ENCODE measurements at places on chromosomes 13 and 19.

GRCh38 chr13:77351315-77351714 lies 24.4 kb upstream of the MYCBP2 start:
- no peak for DNase-seq

DNA sequence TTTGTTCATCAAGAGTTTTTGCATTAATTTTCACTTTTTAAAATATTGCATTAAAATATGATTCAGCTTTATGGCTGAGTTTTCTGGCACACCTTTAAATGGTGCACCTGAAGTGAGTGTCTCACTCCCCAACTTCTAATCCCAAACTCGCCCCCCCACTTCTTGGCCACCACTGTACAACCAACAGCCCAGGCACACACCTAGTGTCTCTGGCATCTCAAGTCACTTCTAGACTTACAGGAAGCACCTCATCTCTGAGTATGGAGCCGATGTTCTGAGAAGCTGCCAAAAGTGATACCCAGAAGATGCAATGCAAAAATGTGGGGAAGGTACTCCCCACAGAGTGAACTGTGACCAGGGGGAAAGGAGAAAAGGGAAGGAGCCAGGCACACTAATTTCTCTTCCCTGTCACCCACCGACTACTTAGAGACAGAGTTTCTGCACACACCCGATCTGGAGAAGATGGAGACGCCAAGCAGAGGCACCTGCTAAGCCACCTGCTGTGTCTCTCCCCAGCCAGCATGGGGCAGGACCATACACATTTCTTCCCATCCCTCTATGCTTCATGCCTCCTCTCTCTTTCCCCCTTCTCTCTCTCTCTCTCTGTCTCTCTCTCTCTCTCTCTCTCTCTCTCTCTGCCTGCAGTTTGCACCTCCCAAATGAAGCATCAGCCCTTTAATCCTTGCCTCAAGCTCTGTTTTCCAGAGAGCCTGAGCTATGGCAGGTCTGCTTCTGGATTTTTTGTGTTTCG lies 155.3 kb upstream of the ZNF507 start:
- DNase-seq, result no peak

DNA sequence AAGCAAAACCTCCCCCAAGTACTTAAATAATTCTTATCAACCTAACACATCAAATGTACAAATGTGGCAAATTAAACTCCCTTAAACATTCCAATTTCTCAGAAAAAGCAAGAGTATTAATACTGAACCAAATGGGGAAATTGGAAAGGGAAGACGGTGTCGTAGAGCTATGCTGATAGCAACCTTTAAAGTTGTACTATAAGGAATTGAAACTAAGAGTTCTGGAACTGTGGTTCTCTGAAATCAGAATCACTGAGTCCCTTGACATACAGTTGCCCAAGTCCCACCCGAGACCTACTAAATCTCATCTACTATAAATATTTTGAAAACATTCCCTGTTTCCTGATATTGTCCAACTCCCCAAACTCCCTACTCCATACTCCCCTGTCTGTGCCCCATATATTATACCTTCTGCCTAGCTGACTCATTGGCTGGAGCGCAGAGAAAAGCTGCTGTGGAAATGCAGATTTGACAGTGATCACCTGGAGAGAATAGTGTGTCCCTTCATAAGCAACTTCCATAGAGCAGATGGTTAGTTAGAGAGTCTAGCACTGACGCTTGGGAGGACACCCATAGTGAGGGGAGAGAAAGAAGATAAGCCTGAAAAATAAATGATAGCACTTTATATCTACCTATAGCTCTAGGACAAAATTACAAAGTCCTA lies 51.4 kb upstream of the ITM2B start:
- no peak for DNase-seq

GRCh38 chr13:80319004-80319403 lies 21.9 kb downstream of the SPRY2 start:
- DNase-seq, result no peak

GRCh38 chr13:93977986-93978385 lies 501.5 kb downstream of the DCT start:
- DNase-seq, result no peak

DNA sequence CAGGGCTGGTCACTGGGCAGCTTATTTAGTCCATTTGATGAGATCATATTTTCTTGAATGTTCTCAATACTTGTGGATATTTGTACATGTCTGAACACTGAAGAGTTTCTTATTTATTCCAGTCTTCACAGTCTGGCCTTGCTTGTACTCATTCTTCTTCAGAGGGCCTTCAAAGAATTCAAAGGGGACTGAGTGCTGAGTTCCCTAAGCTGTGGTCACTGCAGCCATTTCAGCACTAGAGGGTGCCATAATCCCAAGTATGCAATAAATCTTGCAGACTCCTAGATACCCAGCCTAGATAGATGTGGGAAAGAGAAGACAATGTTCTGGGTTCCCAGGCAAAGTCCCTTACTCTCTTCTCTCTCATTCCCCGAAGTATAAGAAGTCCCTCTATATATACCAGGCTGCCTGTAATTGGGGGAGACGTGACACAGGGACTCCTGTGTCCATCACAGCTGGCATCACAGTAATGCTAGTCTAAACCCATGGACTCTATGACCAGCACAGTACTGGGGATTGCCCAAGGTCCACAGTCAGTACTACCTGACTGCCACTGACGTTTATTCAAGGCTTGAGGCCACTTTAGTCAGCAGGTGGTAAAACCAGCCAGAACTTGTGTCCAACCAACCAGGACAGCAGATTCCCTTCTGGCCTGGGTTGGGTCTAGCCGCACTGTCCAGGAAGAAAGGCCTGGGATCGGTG lies 8.9 kb upstream of the VN1R1 start:
- DNase-seq, result no peak

DNA sequence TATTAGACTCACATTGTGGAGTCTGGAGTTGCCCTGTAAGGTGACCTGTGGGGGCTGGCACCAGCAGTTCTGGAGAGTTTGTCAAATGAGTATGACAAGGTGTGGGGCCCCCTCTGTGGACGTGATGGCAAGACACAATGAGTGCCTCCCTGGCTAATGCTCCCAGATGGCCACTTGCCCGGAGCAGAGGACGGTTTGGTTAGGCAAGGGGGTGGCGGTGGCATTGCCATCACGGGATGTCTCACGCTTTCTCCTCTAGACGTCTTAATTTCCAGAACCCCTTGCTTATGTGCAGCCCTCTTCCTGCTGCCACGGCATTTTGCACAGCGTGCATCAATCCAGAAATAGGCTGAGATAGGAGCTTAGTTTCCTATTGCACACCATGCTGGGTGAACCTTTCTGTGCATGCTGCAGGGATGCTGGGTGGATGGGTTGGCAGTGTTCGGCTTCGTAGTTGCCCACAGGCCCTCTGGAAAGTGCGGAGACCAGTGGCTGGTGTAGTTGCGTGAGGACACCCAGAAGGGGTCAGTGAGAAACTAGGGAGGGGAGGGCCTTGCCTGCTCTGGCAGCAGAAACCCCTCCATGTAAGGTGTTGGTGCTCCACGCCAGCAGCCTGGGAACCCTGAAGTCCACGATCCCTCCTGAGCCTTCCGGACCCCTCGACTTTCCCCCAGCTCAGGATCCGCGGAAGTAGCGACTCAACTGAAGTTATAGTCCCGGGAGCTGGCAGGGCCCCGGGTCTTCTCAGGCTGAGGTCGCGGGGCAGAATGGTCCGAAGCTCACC lies 18.1 kb upstream of the LRP3 start:
- no peak for DNase-seq

DNA sequence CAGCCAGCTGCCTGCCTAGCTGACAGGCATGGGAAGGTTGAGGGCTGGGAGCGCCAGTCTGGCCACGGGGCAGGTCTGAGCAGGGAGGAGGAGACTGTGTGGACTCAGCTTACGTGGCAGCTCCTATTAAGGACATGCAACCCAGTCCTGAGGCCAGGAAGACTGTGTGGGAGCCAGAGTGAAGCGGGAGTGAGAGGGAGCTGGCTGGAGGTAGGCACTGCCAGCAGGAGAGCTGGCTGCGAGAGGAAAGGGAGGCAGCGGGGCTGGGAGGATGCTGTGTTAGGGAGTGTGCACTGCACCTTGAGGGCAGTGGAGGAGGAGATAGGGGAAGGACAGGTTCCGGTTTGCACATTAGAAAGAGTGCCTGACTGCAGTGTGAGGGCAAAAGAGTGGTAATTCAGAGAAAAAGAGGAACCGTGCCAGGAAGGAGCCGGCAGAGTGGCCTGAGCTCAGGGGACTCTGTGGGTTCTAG lies 99.2 kb downstream of the SLC7A1 start:
- DNase-seq, result no peak

GRCh38 chr13:73938372-73939070 lies 195.7 kb downstream of the KLF12 start:
- no peak for DNase-seq

DNA sequence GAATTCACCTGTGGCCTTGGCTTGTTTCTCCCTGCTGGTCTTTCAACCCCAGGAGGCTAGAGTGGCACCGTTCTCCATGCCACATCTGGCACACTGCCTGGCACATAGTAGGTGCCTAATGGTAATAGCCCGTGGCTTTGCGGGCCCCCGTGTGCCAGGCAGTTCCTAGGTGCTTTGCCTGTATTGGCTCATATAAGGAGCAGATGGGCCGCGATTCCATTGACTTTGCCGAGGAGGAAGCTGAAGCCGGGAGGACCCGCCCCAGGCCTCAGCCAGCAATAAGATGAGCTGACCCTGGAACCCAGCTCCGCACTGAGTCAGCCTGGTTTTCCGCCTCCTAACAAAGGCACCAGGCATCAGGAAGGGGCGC lies 807 bp downstream of the PGLYRP1 start:
- DNase-seq, result no peak

DNA sequence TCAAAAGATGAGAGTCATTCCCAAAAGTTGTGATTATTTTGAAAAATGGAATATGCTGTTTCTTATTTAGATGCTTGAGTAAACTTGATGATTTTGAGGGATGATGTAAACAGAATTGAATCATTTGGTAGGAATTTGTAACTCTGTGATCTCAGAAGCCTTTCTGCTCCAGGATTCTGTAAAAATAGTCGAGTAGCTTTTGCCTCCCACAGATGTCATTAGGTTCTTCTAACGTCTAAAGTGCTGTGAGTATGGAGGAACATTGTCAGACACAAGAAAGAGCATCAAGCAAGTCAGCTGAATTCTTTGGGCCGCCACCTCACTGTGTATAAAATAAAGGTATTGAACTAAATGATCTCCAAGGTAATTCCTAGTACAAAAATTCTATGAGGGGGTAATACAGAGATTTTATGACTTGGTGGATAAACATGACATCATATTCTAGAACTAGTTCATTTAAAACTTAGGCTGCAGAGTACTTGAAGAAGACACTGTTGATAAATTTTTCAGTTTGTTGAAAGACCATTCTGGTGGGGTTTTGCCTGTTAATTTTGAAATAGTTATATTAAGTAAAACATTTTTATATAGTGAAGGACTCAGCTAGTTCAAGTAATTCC lies 1.4 kb upstream of the GPR183 start:
- no peak for DNase-seq

DNA sequence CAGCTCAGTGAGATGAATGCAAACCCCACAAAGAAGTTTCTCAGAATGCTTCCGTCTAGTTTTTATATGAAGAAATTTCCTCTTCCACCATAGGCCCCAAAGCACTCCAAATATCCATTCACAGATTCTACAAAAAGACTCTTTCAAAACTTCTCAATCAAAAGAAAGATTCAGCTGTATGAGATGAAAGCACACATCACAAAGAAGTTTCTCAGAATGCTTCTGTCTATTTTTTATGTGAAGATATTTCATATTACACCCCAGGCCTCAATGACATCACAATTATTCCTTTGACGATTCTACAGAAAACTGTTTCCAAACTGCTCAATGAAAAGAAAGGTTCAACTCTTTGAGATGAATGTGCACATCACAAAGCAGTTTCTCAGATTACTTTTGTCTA lies 1819.4 kb downstream of the UQCRFS1 start:
- DNase-seq, result no peak

GRCh38 chr19:32336259-32337083 lies 8.9 kb upstream of the ZNF507 start:
- DNase-seq, result no peak

- no peak for DNase-seq
Observed at GRCh38 chr19:15812060-15812722, 3.3 kb downstream of the OR10H1 start.

- no peak for DNase-seq
Observed at GRCh38 chr19:1154731-1155351, 19.2 kb downstream of the SBNO2 start.

- no peak for DNase-seq
Observed at GRCh38 chr19:35162471-35163326, 8.2 kb downstream of the FXYD5 start.

DNA sequence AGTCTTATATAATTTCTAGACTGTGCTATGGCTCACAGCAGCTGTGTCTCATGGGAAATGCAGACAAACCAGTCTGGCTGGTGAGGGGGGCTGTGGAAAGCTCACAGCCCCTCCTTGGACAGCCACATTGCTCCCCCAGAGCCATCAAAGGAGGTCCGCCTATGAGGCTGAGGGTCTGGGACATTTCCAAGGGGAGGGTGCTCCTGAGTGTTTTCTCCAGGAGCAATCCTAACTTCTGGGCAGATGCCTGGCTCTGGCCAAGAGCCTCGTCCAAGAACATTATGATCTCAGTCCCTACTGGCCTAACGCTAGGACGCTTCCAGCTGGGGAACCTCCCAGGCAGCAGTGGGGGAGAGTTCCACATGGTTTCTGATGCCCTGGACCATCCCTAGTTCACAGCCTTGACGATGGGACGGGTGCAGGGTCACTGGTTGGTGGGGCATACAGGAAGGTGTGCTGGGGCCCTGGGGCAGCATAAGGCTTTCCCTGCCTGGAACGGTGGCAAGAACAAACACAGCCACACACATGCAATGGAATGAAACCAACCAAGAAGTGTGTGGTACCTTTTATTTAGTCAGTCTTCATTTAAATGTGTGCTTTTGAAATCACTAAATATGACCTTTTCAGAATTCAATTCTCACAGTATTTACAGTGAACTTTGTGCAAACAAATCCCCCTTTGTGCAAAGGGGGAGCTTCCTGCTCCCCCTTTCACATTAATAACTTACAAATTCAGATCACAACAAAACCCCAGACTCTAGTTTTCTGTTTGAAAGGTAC lies 60.6 kb downstream of the CDADC1 start:
- no peak for DNase-seq

DNA sequence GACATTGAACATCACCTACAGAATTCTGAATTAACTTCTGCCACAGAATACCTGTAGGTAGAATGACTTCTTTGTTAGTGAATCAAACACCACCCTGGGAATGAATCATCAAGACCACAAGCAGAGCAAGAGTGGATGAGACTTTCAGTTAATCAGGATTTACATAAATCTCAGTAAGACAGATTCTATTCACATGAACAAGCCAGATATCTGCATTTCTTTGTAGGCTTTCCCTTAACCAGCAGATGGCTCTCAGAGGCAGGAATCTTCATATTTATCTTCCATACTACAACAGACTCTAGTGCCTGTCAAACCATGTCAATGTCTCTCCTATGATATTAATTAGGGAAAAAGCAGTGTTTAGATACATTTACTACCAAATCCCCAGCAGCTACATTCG lies 412.1 kb downstream of the KLF12 start:
- no peak for DNase-seq

- no peak for DNase-seq
Observed at GRCh38 chr13:62209529-62209928, 793.9 kb upstream of the PCDH20 start.

DNA sequence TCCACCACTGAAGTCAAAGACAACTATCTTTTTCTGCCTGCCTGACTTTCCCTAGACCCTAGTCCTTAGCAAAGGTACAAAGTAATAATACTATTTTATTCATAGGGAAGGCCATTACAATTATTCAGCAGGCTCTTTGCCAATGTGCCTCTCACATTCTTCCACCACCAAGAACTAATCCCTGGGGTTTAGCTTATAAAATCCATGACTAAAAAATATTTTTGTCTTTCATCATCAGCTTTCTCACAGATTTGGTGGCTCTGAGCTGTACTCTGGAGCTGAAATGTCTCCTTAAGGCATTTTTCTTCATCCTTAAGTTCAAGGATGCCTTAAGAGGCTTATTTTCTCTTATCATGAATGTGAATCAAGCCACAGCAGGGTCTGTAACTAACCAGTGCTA lies 96.1 kb downstream of the OXGR1 start:
- DNase-seq, result no peak
